ENCODE measurements at places on chromosomes 4 and X.

- no peak for DNase-seq
Observed at GRCh38 chr4:38857354-38858096, 908 bp upstream of the TLR6 start.

GRCh38 chrX:29948653-29949052 is 266.7 kb upstream of the MAGEB2 start:
- no peak for DNase-seq

- DNase-seq: no peak
Observed at GRCh38 chr4:32776435-32777203, 2056.4 kb downstream of the PCDH7 start.

DNA sequence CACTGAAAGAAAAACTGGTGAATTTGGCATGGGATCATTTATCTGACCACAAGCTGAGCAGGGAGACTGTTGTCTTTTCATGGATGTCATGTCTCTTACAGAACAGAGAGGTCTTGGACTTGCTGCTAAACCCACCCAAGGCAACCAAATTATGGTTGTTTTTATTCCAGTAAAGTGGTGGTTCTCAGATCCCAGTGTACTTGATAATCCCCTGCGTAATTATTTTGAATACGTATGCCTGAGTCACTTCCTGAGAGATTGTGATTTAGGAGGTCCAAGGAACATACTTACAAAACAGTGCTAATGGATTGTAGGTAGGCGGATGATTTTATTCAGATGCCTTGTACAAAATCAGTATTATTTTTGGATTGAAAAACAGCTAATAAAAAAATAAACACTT is 585.6 kb downstream of the IL1RAPL1 start:
- no peak for DNase-seq

DNA sequence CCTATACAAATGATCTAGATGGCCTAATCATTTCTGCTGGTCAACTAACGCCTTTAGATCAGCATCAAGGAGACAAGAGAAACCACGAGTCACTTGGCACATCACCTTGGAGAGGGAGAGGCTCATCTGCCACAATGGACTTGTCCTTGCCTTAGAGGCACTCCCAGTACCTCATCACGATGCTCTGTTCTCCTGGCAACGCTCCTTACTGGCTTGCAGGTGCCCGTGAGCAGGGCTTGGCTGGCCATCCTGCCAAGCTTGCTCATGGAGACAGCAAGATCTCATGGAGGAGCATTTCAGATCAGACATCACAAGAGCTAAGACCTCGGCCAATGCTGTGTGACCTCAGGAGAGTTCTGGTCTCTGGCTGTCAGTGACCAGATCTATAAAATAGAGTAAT is 2.7 kb upstream of the SMIM20 start:
- DNase-seq: no peak

DNA sequence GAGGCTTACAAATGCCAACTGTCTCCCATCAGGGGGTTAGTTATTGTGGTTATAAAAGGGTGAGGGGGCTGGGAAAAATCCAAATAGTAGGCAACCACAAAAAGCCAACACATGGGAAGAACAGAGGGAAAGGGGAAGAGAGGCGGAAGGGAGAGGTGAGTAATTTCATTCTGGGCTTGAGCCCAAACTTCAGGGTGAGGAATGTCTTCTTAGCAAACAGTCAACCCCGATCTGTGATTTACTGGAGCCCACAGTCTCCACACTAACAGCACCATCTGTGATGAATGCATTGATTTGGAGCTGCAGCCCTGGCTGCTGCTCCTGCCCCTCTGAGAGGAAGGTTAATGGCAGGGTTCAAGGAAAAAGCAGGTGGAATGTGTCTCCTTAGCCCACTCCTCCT is 162.2 kb upstream of the GPR101 start:
- no peak for DNase-seq

- DNase-seq: no peak
Observed at GRCh38 chr4:174580597-174580996, 58.3 kb upstream of the HPGD start.

DNA sequence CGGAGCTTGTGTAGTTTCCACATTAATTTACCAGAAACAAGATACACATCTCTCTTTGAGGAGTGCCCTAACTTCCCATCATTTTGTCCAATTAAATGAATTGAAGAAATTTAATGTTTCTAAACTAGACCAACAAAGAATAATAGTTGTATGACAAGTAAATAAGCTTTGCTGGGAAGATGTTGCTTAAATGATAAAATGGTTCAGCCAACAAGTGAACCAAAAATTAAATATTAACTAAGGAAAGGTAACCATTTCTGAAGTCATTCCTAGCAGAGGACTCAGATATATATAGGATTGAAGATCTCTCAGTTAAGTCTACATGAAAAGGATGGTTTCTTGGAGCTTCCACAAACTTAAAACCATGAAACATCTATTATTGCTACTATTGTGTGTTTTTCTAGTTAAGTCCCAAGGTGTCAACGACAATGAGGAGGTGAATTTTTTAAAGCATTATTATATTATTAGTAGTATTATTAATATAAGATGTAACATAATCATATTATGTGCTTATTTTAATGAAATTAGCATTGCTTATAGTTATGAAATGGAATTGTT is at the start of gene FGB:
TSS of gene FGB (plus strand) at position 315 of the 558 bp plus-strand sequence. CDS start at position 323, 8 bp downstream.
- no peak for DNase-seq

GRCh38 chr4:48361012-48361400 is 19.7 kb downstream of the SLAIN2 start:
- DNase-seq: no peak

- no peak for DNase-seq
Observed at GRCh38 chr4:97132435-97132834, 1010.8 kb downstream of the STPG2 start.

DNA sequence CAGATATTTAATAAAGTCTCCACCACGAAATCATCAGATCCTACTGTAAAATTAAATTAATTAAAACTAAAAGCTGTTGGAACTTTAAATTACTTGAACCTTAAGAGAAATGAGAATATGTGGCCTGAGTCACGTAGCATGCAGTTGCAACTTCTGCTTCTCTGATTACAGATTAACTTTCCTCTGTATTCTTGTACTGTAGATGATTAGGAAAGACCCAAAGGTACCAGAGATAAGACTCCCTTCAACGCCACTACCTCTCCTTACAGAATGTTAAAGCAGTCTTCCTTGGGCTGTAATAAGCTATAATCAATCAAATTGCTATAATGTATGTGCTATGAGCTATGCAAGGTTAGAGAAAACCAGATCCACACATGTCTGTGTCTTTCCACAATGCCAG is 47.9 kb downstream of the FAM13A start:
- no peak for DNase-seq

GRCh38 chr4:100147198-100147597 is 43.1 kb downstream of the DDIT4L start:
- no peak for DNase-seq

DNA sequence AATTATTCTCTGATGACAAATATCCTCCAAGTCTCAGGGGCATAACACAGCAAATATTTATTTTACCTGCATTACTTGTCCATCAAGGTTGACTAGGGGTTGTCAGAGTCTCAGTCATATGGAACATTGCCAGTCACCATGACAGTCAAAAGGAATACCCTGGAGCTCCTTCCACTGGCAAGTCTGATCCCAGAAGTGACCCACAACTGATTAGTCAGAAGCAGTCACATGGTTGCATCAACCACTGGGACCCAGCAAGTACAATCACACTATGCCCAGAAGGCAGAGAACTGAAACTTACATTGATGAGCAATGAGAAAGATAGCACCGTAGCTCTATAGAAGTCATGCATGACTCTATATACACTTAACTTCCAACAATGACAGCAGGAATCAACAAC is 41.9 kb upstream of the SOD3 start:
- DNase-seq: no peak

DNA sequence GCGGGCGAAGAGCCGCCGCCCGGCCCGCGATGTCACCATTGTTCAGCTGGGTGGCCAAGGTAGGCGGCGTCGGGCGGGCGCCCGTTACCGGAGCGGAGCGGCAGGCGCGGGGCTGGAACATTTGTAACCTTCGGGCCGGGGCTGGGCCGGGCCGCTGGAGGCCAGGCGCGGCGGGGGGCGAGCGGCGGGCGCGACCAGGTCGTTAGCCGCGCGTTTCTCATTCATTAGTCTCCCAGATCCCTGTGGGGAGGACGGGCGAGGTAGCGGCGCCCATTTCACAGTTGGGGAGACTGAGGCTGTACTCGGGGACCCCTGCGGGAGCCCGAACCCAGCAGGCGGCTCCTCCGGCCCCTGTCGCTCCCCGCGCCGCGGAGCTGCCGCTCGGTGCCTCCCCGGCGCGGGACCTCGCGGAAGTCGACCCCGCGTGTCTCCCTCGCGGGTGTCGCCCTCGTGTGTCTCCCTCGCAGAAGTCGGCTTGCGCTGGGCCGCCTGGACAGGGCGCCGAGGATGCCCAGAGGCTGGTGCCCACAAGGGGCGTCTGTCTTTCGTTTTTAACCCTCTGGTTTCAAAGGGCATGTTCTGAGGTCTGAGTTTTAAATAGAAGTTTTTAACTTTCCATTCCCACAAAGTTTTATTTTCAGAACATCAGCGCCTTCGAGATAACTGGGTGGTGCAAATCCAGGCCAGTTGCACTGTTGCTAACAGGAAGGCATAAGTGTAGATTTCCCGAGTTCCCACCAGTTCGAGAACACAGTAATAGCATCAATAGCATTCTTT is 17.5 kb downstream of the PTTG2 start:
- DNase-seq: peak; percentile 14

GRCh38 chr4:121100093-121100775 is 27.9 kb upstream of the NDNF start:
- DNase-seq: no peak

GRCh38 chr4:28378109-28378830 is 1517.6 kb downstream of the STIM2 start:
- no peak for DNase-seq

DNA sequence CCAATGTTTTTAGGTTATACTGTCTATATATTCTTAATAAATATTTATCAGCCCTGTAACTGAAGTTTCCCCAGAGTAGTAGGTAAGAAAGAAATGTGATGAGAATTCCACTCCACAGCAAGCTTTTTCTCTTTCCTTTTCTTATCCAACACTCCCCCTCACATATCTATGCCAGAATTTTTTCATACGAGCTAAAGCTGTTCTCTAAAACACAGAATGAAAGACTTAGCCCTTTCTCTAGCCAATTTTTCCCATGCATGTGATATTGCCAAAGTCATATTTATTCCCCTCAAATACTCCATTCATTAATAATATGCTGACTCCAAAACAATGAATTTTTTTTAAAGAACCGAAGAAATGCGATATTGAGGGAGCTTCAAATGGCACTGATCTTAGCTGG is 32.3 kb downstream of the VEGFC start:
- no peak for DNase-seq
